ENCODE measurements at places on chromosomes 5 and 9.

DNA sequence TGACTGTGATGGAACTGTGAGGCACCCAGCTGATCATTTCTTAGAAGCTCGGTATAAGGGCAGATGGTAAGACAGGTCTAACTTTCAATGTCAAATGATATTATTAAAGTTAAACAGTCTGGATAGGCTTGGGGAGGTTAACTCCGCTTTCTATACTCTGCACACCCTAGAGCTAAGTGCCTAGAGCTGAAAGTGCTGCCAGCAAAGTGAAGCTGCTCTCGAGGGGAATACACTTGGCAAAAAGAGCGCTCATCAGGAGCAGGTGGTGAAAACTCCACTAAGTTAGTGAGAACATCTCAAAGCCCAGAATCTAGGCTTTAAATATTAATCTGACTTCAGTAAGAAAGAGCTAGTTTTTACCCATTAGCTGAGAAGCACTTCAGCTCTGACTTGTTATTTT, 349.6 kb upstream of the SLC30A5 start:
- no peak overlapping the region for H3K27ac ChIP-seq
- H3K4me3 ChIP-seq: no peak overlapping the region
- H3K4me1 ChIP-seq: peaks cover 34% of the 10 kb centered on the region
- no peaks in the 10 kb centered on the region for H3K36me3 ChIP-seq
- H3K27me3 ChIP-seq: peaks cover 6% of the 10 kb centered on the region

GRCh38 chr5:98454407-98454806, 319.1 kb upstream of the RGMB start:
- no peaks in the 10 kb centered on the region for H3K36me3 ChIP-seq
- DNase-seq: no peak
- no peak overlapping the region for H3K27ac ChIP-seq

DNA sequence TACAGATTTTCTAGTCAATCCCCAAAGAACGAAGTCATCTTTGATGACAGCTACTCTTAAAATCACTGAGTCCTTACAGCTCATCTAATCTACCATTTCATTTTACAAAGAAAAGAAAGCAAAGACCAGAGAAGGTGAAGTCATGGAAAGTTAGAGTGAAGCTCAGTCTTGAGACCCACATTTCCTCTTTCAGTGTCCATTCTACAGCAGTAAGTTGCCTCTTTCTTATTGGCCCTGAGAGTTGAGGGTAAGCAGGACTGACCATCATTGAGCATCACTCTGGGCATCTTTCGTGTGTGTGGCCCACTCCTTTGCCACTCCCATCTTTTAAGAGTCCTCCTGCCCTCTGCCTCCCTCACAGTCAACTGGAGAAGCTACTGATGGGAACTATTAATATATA, 251.8 kb upstream of the NR4A3 start:
- H3K27me3 ChIP-seq: no peaks in the 10 kb centered on the region
- H3K36me3 ChIP-seq: no peaks in the 10 kb centered on the region
- no peak overlapping the region for H3K27ac ChIP-seq
- DNase-seq: no peak
- H3K4me3 ChIP-seq: no peak overlapping the region

DNA sequence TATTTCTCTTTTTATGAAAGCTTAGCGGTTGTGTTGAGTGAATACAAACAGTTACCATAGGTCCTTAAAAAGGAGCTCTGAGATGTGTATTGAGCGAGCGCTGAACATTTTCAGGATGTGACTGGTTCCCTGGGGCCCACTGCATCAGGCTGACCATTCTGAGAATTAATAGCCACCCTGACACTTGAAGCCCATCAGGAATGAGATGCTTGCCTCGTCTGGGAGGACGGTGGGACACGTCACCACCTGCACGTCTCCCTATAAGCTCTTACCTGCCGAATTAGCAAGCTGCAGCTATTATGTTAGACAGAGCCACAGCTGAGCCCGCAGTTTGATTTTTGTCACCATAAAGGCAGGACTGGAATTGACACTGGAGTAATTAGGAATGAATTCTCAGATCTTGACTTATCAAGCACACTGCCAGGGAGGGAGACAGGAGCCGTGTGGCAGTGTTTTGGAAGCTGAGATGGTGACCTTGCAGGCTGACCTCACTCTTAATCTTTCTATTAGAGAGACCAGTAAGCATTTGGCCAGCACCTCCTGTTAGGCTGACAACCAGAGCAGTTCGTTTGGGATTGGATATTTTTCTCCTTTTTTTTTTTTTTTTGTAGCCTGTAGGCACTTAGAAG, 373.1 kb upstream of the WWC1 start:
- no peaks in the 10 kb centered on the region for H3K36me3 ChIP-seq
- H3K27ac ChIP-seq: no peak overlapping the region
- H3K27me3 ChIP-seq: no peaks in the 10 kb centered on the region

DNA sequence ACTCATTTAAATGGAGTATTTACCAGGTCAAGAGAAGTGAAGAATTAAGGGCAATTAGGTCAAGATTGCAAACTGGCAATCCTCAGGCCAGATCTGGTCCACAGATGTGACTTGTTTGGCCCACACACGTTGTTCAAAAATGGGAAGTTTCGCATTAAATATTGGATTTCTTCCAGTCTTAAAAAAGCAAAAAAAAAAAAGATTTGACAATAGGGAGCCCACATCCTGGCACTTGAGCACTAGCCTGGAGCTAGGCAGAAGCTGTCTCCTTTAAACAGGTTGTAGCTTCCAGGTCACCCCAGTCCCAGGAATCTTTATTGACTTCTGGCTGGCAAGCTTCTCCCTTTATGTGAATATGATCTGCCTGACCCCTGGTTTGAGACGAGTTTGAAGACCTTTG, 520.4 kb downstream of the RAB3C start:
- H3K36me3 ChIP-seq: no peaks in the 10 kb centered on the region
- DNase-seq: no peak
- peaks cover 2% of the 10 kb centered on the region for H3K4me1 ChIP-seq
- no peak overlapping the region for H3K27ac ChIP-seq
- no peaks in the 10 kb centered on the region for H3K27me3 ChIP-seq

GRCh38 chr5:98769210-98769958, 4.1 kb upstream of the RGMB start:
- peak; percentile 50 for DNase-seq
- peak overlapping the region; percentile 96 for H3K4me3 ChIP-seq
- H3K4me1 ChIP-seq: peaks cover 41% of the 10 kb centered on the region
- H3K27ac ChIP-seq: peak overlapping the region; percentile 53

- no peak overlapping the region for H3K27ac ChIP-seq
- no peak for DNase-seq
- no peaks in the 10 kb centered on the region for H3K36me3 ChIP-seq
- no peak overlapping the region for H3K4me3 ChIP-seq
- H3K4me1 ChIP-seq: no peaks in the 10 kb centered on the region
Observed at GRCh38 chr9:87147839-87148238, 200.5 kb upstream of the GAS1 start.

- H3K4me3 ChIP-seq: no peak overlapping the region
- no peaks in the 10 kb centered on the region for H3K4me1 ChIP-seq
- no peaks in the 10 kb centered on the region for H3K36me3 ChIP-seq
- DNase-seq: no peak
- H3K27me3 ChIP-seq: peaks cover 24% of the 10 kb centered on the region
- H3K27ac ChIP-seq: no peak overlapping the region
Observed at GRCh38 chr5:132253452-132254320, 3.8 kb upstream of the PDLIM4 start.
